COR-L47 (cell line): ENCODE measurements at places on chromosomes 3 and 15.

- DNase-seq: no peak
Observed at GRCh38 chr3:66338927-66339326, 118.1 kb downstream of the SLC25A26 start.

- no peak for DNase-seq
Observed at GRCh38 chr15:78076231-78077052, 1.1 kb downstream of the TBC1D2B start.

DNA sequence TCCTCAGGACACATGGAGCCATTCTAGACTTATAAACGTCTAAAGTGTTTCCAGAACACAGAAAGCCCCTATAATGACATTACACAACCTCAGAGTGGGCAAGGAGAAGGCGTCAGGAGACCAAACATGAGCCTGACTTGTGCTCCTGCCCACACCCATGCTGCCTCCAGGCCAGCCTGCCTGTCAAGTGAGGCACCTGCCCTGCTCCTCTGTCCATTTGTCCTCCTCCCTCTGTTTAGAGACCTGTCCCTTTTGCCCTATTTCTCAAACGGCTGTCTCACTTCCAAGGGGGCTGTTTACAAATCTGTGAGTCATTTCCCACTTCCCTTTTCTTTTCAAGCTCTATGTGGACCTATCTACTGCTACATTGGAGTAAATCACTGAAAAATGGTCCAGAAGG lies 21.0 kb downstream of the ZDHHC3 start:
- no peak for DNase-seq

DNA sequence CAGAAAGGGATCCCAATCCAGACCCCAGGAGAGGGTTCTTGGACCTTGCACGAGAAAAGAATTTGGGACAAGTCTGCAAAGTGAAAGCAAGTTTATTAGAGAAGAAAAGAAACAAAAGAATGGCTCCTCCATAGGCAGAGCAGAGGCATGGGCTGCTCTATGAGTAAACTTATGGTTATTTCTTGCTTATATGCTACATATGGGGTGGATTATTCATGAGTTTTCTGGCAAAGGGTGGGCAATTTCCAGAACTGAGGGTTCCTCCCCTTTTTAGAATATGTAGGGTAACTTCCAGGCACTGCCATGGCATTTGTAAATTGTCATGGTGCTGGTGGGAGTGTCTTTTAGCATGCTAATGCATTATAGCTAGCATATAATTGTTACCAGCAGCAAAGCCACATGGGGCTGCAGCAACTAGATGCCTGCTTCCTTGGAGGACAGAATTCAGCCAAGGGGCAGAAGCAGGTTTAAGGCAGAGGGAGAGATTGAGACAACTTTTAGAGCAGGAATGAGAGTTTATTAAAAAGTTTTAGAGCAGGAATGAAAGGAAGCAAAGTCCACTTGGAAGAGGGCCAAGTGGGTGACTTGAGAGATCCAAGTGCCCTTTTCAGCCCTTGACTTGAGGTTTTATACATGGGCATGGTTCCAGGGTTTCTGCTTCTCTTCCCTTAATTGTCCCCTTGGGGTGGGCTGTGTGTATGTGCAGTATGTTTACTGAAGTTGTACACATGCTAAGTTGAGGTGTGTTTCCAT lies 41.3 kb downstream of the METTL6 start:
- DNase-seq: no peak

- DNase-seq: no peak
Observed at GRCh38 chr3:182078316-182078715, 366.6 kb downstream of the SOX2 start.

- peak; percentile 52 for DNase-seq
Observed at GRCh38 chr3:27721717-27722564, at the start of gene EOMES. EOMES (minus strand) TSS chr3:27722323; CDS start chr3:27722294, 29 bp downstream.

GRCh38 chr3:126731044-126731443 lies 27.0 kb downstream of the CHCHD6 start:
- no peak for DNase-seq

GRCh38 chr3:14803101-14803980 lies 15.4 kb upstream of the FGD5 start:
- no peak for DNase-seq

- no peak for DNase-seq
Observed at GRCh38 chr15:28947221-28947674, 61.5 kb downstream of the APBA2 start.

DNA sequence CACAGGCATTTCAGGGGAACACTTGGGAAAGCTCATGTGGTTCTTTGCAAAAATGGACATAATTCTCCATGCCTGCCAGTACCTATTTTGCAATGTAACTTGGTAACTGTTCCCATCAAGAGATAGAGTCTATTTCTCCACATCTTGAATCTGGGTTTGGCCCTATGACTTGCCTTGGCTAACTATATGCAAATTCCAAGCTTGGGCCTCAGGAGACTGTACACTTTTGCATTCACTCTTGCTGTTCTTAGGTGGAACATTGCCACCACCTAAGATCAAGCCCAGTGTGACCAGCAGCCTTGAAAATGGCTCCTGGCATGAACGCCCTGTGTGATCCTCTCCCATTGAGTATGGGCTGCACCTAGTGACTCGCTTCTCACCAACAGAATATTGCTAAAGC lies 19.8 kb upstream of the SMAD6 start:
- DNase-seq: no peak

DNA sequence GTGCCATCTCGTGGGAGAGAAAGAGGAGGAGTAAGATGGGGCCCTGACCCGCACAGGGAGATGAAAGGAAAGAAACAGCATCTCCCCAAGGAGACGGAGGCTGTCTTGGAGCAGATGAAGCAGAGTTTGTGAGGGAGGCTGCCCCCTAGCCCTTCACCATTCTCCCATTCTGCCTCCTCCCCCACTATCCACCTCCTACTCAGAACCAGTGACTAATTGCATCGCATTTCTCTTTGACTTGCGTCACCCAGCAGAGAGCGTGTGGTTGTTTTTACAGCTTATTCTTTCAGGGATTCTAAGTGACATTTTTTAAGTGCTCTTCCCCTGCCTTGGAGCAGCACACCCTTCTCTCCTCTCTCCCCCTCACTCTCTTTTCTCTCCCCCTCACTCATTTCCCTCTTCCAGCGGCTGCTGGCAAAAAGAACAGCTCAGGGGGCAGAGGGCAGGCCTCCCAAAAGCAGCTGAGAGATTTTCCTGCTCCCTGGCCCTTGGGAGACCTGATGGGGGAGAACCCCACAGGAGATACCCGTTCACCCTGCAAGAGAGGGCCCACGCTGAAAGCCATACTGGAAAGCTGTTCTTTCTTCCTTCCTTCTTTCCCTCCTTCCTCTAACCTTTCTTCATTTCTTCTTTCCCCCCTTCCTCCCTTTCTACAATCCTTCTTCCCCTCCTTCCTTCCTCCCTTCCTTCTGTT lies 91.8 kb downstream of the MRPL46 start:
- no peak for DNase-seq

DNA sequence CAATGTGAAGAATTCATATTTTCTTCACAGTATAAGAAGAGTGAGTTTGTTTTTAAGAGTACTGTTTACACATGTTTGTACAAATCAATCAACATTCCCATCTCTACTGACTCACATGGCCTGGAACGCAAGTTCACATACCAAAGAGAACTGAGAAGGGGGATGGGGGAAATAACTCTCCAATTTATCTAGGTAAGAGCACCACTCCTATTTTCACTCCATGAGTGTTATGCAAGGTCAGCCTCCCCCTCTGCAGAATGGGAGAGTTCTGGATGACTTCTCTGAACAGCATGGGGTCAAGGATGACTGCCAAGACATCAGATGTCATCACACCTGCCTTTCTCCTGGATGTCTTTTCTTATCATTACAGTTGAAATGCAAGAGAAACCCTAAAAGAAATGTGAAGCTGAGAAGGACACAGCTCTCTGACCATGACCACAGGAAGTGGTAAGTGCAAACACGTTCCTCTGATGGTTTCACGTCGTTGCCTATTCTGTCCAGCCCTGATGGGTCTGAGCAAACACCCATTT lies 95.2 kb downstream of the SEMA6D start:
- DNase-seq: no peak

GRCh38 chr15:55267401-55268175 lies 22.0 kb downstream of the RAB27A start:
- DNase-seq: no peak

DNA sequence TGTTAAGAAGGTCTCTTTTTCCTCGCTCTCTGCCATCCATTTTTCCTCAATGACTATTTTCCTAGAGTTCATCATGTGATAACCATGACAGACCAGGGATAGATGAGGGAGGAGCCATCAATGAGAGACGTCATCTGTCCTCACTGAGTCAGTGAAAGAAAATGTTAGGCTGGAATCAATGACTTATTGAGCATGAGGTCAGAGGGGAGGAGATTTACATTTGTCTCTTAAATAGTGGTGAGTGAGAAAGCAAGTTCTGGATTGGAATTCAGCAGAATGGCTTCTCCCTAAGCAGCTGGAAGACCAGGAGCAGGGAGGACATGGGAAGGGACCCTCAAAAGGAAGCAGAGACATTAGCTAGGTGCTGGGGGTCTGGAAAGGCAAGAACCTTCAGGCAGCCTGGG lies 28.2 kb upstream of the USP3 start:
- no peak for DNase-seq

- DNase-seq: no peak
Observed at GRCh38 chr3:142215106-142215505, 10.3 kb downstream of the GK5 start.

DNA sequence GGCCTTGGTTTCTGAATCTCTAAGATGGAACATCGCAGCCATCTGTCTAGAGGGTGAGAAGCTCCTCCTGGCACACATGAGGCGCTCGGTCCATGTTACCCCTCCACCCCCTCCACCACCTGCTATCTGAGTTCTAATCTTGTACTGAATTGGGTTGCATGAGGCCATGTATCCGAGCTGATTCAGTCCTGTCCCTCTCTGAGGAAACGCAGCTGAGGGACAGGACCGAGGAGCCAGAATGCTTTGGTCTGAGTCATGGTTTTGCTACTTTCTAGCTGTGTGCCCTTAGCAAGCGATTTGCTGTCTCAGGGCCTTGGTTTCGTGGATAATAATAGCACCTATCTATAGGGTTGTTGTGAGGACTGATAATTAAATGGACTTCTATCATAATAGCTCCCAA lies 87.8 kb upstream of the SEC13 start:
- DNase-seq: no peak

DNA sequence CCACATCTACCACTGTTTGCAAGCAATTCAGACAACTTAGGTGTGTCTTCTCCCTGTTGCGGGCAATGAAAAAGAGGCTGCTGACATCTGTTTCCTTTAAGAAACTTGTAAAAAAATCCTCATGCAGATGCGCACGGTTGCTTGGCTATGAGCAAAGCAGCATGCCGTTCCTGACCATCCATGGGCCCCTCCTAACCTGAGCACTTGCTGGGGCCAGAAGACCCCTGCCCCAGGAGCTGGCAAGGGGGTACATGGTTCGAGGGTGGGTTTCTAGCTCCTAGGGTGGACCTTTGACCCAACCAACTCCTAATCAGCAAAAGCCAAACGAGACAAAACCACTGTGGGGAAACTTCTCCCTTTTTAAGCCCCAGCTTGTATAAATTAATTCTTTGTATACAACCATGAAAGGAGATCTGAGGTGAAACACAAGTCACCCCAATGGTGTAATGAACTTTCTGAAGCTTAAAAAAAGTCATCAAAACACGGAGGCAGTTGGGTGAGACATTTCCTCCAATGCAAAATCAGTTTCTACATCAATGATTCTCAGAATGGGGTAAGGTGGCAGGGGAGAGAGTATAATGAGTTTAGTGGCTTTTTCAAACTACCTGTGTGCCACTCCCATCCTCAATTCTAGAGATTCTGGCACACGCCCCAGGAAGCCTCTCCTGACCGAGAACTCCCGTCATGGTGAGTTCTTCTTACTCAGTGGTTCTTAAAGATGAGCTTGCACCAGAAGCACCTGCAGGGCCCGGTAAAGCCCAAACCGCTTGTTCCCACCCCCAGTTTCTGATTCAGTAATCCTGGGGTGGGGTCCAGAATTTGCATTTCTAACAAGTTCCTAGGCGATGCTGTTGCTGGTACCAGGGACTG lies 44.1 kb downstream of the CPN2 start:
- no peak for DNase-seq

DNA sequence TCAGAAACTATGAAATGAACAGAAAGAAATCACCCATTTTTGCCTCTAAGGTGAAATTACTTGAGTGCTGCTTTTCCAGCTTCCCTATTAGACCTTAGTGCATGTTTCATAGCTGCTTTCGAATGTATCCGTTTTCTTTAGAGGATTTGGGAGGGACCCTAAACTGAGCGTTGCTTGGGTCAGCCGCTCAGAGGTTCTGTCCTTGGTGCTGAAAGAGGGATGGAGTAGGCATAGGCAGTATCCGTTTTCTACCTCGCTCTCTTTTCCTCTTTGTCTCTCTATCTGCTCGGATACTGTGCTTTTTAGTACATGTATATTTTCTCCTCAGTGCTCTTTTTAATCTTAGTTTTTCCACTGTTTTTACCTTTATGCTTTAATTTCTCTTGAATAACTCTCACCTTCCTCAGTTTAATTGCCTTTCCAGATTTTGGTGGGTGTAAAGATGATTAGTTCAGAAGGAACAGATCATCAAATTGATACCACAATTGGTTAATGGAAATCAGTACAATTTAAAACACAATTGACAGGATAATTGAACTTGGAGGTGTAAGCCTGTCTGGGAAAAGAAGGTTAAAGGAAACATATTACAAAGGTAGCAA lies at the start of gene DRD3:
Gene DRD3, minus strand, starts transcription at position 283 of the 599 bp plus-strand sequence. CDS start 7,060 bp downstream, outside the sequence.
- DNase-seq: no peak

DNA sequence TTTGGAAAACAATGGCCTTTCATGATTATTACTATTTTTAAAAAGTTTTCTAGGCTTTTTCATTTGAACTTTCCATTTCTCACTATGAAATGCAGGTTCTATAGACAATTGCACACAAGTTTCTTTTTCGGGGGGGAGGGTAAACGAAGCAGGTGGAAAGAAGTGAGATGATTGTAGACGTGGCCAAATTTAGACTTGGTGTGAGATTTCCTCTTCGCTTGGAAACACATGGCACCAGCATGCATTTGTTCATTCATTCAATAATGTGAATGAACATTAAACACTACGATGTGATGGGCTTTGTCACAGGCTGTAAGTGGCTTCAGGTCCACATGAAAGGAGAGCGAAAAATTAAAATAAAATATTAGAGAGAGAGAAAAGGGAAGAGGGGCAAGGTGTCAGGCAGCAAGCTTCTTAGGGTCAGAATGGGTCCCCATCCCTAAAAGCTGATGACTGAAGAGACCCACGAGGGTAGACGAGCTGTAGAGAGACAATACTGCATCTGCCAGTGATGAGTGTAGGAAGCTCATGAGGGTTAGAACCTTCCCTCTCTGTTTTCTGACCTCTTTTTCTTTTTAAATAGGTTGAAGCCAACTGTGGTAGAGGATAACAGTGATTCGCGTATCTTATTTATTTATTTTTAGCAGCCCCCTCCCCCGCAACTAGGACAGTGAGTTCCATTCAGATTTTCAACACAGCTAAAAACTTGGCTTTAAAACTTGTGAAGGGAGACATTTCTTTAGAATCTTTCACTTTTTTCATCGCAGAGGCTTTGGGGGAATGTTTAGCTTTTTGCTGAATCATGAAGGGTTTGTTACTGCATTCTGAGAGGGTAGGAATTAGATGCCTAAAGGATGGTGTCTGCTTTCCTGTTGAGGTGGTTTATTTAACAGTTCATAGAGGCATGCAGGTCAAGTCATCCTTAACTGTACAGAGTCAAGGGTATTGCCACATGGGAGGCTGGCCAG lies 36.2 kb downstream of the GAP43 start:
- no peak for DNase-seq
